Purkinje cell (primary cell): ENCODE measurements at places on chromosomes 1 and 21. TPM values are rescaled to one million over a fixed set of nuclear protein-coding genes. Genes with fewer than 3 reads are reported as not detected.

The CGN gene
- polyA plus RNA-seq, result 0.18 and 1.5 TPM in 2 replicates

The TEDDM1 gene
- not detected in 2 replicates for polyA plus RNA-seq

The SYNC gene
- polyA plus RNA-seq, result 18.2 and 37.0 TPM in 2 replicates

The TIE1 gene
- not detected in 2 replicates for polyA plus RNA-seq

The PROX1 gene
- 0.26 and 1.8 TPM in 2 replicates for polyA plus RNA-seq

The IGSF5 gene
- 1.7 and 3.5 TPM in 2 replicates for polyA plus RNA-seq

The TMEM9 gene
- polyA plus RNA-seq, result 104 and 126 TPM in 2 replicates

The SYT6 gene
- 0.48 TPM in 1 of 2 replicates, not detected in the other for polyA plus RNA-seq

The EDARADD gene
- polyA plus RNA-seq, result not detected in 2 replicates

The C1orf53 gene
- 5.8 and 18.6 TPM in 2 replicates for polyA plus RNA-seq

The GMEB1 gene
- 0.51 and 2.0 TPM in 2 replicates for polyA plus RNA-seq

The APCS gene
- not detected in 2 replicates for polyA plus RNA-seq
